ENCODE measurements at places on chromosomes 7 and 10.

- no peak for DNase-seq
Measured at GRCh38 chr7:155342313-155342712, 44.6 kb downstream of the INSIG1 start.

DNA sequence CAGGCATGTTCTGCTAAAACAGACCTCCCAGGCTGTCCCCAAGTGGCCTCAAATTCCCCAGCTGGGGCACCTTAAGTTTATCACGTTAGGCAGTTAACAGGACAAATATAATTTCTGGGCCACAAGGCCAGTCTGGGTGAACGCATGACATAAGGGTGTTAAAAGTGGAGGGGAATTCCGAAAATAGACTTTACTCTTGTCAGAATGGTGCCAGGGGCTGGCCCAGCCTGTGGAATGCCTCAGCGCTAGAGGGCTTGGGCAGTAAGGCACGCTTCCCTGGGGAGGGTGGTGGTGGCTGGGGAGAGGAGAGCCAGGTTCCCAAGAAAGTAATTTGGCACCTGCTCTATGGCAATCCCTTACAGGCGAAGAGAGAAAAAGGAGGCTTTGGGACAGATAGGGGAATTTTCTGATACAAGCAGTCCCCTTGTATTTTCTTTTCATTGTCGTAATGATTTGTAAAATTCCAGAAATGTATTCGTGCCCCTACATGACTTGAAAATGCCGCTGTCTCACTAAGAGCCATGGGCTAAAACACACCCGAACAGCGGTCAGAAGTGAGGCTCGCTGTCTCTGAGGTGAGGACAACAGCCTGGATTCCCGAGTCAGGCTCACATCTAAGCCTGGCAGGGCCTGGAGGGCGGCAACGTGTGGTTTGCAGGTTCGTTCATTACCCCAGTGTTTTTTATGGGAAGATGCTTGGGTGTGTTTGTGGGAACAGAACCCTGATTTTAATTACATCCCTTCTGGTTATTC is 463.2 kb upstream of the GALNT17 start:
- DNase-seq, result no peak

GRCh38 chr10:130820880-130821482 is 490.5 kb downstream of the TCERG1L start:
- no peak for DNase-seq

- no peak for DNase-seq
Measured at GRCh38 chr10:126479280-126479895, 91.1 kb upstream of the ADAM12 start.

GRCh38 chr10:59907918-59908807 is 1.8 kb upstream of the CCDC6 start:
- no peak for DNase-seq
